ENCODE measurements at places on chromosomes 13 and 19. TPM values are rescaled to one million over a fixed set of nuclear protein-coding genes. Genes with fewer than 3 reads are reported as not detected.

Gene OR10H5
- not detected for total RNA-seq

Gene CYP2A6
- total RNA-seq: not detected

Gene TUBB4A
- total RNA-seq: 17.9 TPM

Gene ASF1B
- 16.7 TPM for total RNA-seq

Gene SIAH3
- total RNA-seq: 0.99 TPM

Gene ZNF625
- total RNA-seq: 22.8 TPM

Gene SYCN
- not detected for total RNA-seq

Gene KLK3
- total RNA-seq: not detected

Gene SETDB2
- total RNA-seq: 20.1 TPM

Gene ZNF714
- total RNA-seq: 21.6 TPM

Gene ZNF99
- 0.82 TPM for total RNA-seq

Gene ZNF813
- total RNA-seq: 5.5 TPM
